ENCODE measurements at places on chromosomes 6 and 20. TPM values are rescaled to one million over a fixed set of nuclear protein-coding genes. Genes with fewer than 3 reads are reported as not detected.

GRCh38 chr20:41770427-41770826, 152.2 kb upstream of the CHD6 start:
- DNase-seq = no peak

Gene IMPG1
- total RNA-seq = not detected

GRCh38 chr20:663315-664090, 10.5 kb upstream of the SRXN1 start:
- no peak for DNase-seq

DNA sequence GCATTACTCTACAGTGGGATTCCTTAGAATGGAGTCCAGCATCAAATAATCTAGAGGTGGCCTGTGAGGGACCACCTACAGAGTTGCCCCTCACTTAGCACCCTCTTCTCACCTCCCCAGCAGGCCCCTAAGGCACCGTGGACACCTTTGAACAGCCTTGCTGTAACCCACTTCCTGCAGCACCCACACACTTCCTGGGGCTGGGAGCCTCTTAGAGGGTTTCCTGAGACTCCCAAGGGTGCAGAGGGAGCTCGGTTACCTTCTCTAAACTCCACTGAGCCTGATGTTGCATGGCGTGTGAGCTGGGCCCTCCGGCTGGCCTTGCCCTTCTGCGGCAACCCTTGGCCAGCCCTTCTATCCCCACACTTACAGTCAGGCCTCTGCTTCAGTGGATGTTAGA, 7.3 kb upstream of the SIRPG start:
- peak; percentile 46 for DNase-seq

DNA sequence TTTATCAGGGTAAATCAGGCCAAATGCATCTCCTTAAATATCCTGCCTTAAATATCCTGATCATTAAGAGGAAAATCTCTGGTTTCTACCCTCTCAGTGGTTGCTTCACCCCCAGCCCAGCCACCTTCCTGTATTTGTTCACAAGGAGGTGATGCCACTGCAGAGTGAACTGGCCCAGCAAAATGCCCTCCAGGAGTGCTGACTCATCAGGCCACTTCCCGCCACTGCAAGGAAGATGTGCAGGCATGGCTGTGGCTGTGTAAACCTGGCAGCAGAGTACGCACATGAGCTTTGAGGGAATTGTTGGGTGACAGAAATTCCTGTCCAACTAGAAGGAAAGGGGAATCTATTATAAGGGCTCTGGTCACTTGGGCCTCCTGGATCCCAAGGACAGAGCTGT, 13.8 kb downstream of the NQO2 start:
- DNase-seq = no peak

- DNase-seq = no peak
Measured at GRCh38 chr6:107080036-107080435, 35.3 kb downstream of the BEND3 start.

GRCh38 chr20:43972692-43973091, 58.0 kb downstream of the TOX2 start:
- no peak for DNase-seq

DNA sequence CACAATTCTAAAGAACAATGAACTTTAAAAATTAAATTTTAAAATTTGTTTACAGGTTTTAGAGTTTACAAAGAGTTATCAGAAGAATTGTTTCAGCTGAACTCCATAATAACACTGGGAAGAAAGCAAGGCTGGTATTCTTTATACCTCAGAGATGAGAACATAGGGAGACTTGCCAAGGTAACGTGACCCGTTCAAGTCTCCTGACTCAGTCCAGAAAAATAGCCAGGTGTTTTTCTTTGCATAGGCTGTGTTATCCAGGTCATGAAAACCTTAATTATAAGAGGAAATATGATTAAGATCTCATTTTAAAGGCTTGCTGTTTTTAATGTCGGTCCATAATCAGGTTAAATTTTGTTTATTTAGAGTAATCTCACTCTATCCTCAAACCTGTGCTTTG, 8.5 kb upstream of the C6orf141 start:
- DNase-seq = no peak

DNA sequence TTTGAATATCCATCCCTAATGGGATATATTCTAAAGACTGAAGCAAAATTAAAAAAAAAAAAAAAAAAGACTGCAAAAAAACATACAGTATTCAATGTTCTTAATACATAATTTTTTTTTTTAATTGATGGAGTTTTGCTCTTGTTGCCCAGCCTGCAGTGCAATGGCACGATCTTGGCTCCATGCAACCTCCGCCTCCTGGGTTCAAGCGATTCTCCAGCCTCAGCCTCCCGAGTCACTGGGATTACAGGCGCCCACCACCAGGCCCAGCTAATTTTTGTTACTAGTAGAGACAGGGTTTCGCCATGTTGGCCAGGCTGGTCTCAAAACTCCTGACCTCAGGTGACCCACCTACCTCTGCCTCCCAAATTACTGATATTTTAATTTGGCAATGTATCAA, 29.3 kb downstream of the RANBP9 start:
- no peak for DNase-seq

DNA sequence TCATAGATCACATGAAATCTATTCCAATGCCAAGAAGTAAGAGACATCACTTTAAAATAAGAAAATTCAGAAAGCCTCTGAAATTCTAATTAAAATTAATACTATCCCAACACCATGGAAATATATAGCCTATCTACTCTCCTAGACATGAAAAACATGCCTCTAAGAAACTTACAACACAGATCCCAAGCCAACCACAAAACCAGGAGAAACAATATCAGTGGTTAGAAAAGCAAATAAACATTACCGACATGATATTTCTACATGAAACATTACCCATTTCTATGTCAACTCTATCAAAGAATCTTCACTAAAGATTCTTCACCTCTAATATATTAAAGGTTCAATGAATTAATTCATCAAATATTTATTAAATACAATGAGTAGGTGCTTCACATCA, 4.8 kb downstream of the EPB41L2 start:
- no peak for DNase-seq

DNA sequence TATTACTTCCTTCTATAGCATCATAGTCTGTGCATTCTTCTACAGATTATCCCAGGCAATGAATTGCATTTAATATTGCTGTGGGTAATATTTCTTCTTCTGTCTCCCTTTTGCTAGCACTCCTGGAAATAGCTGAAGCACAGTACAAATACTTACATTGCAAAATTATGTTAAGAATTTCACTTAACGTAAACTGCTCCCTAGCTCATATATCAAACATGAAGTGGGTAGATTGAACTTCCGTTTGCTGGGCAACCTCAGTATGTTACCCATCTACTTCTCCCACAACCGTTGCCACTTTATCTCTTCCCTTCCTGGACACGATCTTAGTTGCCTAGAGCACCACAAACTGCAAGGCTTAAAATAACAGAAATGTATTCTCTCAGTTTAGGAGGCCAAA, 963.3 kb downstream of the KIF16B start:
- DNase-seq = no peak

GRCh38 chr20:2273634-2274302, 22.0 kb upstream of the TGM3 start:
- DNase-seq = no peak

DNA sequence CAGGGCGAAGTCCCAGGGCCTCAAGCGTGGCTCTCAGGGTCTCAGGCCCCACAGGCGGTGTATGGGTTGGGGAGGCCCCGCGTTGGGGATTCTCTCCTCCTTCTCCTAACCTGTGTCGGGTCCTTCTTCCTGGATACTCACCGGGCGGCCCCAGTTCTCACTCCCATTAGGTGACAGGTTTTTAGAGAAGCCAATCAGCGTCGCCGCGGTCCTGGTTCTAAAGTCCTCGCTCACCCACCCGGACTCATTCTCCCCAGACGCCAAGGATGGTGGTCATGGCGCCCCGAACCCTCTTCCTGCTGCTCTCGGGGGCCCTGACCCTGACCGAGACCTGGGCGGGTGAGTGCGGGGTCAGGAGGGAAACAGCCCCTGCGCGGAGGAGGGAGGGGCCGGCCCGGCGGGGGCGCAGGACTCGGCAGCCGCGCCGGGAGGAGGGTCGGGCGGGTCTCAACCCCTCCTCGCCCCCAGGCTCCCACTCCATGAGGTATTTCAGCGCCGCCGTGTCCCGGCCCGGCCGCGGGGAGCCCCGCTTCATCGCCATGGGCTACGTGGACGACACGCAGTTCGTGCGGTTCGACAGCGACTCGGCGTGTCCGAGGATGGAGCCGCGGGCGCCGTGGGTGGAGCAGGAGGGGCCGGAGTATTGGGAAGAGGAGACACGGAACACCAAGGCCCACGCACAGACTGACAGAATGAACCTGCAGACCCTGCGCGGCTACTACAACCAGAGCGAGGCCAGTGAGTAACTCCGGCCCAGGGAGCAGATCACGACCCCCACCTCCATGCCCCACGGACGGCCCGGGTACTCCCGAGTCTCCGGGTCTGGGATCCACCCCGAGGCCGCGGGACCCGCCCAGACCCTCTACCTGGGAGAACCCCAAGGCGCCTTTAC, at the start of gene HLA-G:
Gene HLA-G (plus strand): TSS at position 247 of the 892 bp plus-strand sequence. CDS start 20 bp downstream, at position 267.
- DNase-seq = no peak

Gene NTSR1
- not detected for total RNA-seq

Gene FAM209A
- 1.7 TPM for total RNA-seq

Gene SIRPD
- not detected for total RNA-seq

DNA sequence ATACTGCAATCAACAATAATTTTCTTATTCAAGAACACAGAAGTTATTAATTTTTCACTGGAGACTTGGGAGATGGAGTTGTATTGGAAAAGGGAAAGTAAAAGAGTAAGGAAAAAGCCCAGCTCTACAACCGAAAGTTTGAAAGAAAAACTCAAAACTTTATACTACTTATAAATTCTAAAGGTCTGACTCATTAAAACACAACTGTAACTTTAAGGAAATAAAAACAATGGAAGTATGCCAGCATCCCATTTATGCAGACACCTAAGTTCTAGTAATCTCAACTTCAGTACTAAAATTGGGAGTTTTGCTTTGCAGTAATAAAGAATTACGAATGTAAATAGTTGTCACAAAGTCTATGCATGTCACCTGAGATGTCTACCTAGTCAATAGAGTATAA, 80.6 kb downstream of the IRAK1BP1 start:
- DNase-seq = no peak

DNA sequence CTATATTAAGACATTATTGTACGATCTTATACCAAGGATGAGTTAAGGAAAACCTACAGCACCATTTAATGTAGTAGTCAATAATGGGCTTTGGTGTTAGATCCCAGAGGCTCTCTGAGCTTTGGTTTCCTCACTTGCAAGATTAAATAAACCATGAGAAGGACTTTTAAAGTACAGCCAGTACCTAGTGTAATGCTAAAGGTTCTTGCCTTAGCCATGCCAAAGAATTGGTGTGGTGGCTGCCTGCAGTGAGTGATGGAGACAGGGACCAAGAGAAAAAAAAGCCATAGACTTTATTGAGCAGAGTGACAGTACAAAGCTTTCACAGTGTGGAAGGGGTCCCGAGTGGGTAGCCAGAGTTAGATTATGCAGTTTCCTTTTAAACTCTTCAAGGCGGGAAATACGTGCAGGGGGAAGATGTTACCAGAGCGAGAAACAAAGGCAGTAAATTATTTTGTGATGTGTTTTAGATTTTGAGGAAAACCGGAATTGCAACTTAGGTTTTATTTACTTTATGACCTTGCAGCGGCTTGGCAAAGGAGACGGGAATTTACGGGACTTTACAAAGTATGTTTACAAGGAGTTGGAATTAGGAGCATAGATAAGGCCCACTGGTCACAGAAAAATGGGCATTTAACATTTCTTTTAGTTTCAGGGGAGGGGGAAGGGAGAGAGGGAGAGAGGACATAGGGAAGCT, 100.4 kb downstream of the MYO6 start:
- DNase-seq = no peak

DNA sequence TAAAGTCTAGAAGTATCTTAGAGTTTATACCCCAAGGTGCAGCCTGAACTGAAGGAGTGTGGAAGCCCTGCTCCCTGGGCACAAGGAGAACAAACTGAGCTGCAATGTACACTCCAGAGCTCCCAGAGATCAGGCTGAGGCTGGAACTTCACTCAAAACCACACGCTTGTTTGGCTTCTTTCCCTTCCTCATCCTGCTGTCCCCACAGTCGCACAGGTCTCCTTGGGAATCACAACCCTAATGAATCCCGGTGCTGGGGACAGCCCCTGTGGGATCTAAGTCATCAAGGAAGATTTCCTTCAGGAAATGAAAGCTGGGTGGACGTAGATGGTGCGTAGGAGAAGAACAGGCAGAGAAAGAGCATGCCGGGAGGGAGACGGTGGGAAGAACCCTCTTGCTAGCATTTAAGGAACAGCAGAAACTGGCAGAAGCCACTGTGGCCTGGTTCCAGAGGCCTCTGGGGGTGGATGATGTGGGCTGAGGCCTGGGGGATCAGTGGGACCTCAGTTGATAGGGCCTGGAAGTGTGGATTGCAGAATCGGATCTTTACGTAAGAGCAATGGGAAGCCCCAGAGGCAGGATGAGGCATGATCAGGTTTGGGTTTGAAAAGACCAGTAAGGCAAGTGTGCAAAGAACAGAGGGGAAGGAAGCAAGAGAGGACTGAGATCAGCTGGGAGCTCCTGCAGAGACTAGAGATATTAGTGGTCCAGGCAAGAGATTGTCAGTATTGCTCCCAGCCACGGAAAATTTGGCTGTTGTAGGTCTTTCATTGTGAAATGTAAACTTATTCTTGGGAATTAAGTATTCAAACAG, 21.4 kb downstream of the CYP24A1 start:
- no peak for DNase-seq

DNA sequence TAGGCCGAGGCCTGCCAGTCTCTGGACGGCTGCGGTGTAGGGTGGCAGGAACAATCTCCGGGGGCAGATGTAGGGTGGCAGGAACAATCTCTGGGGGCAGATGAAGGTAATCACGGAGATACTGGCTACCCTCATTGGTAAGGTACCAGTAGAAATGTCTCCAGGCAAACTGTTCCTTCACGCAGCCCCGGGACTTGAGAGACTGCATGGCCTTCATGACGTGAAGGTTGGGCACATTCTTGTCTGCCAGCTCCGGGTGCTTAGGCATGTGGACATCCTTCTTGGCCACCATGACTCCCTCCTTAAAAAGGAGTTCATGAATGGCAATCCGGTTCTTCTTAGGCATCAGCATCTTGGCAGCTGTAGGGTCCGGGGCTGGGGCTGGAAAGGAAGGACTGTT, 6.1 kb downstream of the FAM110A start:
- no peak for DNase-seq

DNA sequence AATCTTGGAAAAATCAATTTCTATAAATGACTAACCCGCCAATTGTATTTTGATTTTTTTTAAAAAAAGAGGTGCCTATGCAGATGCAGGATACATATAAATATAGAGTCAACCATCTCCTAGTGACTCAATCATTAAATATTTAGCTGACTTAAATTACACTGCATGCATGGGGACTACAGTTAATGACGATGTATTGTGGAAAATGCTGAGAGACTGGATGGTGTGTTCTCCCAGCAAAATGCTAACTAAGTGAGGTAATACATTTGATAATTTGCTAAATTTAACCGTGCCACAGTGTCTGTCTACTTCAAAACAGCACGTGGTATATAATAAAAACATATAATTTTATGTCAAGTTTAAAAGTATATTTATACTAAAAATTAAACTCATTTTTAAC, 341.6 kb downstream of the PRKN start:
- DNase-seq = no peak
